NCI-H2029 treated with DMSO at 0.1 percent for 48 hours (cell line): ENCODE measurements at places on chromosomes 13 and 19.

DNA sequence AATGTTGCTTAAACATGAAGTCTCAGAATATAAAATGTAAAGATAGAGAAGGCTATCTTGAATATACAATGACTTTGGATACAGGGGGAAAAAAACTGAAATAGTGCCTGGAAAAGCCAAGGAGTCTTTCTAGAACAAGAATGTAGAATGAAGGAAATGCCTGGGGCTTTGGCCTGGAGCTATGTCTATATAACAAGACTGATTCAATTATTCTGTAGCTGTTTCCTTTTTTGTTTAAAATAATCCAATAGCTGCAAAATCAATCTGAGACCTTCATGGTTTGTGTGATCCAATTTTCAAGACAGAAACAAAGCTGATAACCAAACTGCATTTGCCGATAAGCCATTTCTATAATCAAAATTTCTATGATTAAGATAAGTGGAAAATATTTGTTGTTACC is 530.9 kb upstream of the NBEA start:
- DNase-seq, result no peak

DNA sequence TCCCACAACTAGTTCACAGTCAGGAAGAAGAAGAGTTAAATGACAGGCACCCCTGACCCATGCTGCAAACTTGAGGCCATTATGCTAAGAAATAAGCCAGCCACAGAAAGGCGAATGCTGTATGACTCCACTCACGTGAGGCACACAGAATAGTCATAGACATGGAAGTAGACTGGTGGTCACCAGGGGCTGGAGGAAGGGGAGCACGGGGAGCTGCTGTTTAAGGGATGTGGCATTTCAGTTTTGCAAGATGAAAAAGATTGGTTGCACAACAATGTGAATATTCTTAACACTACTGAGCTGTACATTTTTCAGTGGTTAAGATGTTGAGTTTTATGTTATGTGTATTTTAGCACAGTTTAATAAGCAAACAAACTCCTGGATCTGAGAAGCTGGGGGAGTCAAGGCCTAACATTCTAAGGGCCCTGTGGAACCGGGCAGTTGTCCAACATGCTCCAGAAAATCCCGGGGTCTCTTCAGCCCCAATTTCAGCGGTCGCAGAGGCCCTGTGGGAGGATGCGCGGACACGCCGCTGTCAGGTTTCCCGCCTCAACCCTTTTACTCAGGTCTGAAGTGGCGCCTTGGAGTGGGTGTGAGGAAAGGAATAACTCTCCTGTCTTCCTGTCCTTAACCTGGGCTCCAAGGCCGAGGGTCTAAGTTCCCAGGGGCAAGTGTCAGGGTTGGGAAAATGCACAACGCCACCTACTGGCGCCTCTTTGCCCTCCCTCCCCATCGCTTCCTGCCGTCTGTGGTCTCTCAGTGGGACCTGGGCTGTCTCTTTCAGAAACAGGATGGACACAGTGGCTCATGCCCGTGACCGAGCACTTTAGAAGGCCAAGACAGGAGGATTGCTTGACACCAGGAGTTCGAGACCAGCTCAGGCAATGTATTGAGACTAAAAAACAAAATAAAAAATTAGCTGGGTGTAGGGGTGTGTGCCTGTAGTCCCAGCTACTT is 4.4 kb upstream of the TMEM272 start:
- no peak for DNase-seq

- DNase-seq, result no peak
Measured at GRCh38 chr13:76351541-76352229, 534.5 kb downstream of the KCTD12 start.

DNA sequence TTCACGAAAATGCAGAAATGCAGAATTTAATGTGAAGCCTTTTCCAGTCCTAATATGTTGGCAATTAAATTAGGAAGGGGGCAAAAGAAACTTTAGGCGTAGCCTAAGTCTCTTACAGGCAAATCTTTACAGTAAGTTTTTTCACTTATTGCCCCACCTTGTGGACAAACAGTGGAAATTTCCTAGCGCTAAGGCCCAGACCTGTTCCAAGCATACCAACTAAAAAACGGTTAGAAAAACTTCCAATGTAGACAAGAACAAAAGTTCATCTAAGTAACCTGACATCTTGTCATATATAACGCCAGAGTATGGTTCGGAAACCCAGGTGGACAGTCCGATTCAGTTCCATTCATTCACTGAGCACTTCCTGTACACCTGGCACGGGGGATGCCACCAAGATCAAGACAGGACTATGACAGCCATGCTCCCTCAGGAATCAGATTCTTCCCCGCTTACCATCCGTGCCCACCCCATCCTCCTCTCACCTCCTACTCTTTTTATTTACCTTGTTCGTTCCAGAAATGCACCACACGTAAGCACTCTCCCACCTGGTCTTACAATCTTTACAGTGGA is 4.9 kb downstream of the ZAR1L start:
- DNase-seq, result no peak

DNA sequence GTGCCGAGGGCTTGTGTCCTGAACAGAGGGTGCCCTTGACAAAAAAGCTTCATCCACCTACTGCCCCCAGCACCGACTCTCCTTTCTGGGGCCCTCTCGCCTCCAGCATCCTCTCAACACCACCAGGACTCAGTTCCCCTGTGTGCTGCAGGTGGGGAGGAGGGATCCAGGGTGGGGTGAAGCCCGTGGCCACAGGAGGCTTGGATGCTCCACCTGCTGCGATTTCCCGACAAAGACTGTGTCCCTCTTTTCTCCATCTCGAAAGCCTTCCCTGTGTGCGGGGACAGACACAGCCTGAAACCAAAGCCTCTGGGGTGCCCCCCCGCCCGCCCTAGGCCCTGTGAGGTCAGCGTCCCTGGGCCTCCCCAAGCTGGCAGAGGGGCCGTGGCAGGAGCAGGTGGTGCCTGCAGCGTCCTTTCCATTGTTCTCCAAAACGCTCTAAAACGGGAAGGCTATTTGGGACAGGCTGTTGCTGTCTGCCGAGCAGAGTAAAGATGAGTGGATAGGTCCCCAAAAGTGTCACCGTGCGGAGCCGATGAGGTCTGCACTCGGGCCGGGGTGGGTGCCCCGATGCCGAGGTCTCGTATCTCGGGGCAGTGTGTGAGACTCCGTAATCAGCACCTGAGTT is 185.7 kb downstream of the PTPRS start:
- no peak for DNase-seq

- DNase-seq, result no peak
Measured at GRCh38 chr13:59492030-59492636, 671.6 kb downstream of the DIAPH3 start.

- DNase-seq, result no peak
Measured at GRCh38 chr19:7196763-7197118, 97.5 kb downstream of the INSR start.

DNA sequence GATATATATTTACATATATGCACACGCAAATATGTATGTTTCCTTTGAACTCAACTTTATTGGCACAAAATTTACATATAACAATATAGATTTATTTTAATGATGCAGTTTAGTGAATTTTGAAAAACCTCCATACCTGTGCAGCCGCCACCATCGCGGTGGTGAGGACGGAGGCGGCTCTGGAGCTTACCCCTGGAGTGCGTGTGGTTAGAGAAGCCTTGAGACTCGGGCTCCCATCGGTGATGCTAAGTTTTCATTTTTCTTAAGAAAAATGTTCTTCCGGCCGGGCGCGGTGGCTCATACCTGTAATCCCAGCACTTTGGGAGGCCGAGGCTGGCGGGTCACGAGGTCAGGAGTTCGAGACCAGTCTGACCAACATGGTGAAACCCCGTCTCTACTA is 31.8 kb downstream of the GJA3 start:
- DNase-seq, result no peak

DNA sequence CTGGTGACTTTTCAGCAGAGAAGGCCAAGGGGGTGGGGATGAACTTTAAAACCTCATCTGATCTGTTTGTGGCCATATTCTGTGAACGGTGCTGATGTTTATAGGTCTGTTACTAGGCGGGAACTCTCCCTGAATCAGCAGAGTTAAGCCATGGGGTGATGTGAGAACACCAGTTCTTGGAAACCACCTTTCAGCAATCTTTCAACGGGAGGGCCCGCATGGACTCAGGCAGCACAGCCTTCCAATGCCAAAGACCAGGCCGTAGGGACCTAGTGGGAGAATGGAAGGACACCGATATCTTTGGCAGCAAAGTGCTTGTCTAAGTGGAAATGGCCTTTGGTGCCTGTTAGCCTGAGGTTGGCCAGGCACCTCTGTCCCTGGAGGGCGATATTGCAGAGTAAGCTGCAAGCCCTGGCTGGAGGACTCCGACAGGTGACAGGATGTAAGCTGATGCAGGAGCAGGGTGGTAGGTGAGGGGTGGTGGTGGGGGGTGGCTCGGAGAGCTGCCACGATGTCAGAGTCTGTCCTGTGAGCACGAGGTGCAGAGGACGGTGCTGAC is 57.0 kb downstream of the ERCC5 start:
- no peak for DNase-seq

DNA sequence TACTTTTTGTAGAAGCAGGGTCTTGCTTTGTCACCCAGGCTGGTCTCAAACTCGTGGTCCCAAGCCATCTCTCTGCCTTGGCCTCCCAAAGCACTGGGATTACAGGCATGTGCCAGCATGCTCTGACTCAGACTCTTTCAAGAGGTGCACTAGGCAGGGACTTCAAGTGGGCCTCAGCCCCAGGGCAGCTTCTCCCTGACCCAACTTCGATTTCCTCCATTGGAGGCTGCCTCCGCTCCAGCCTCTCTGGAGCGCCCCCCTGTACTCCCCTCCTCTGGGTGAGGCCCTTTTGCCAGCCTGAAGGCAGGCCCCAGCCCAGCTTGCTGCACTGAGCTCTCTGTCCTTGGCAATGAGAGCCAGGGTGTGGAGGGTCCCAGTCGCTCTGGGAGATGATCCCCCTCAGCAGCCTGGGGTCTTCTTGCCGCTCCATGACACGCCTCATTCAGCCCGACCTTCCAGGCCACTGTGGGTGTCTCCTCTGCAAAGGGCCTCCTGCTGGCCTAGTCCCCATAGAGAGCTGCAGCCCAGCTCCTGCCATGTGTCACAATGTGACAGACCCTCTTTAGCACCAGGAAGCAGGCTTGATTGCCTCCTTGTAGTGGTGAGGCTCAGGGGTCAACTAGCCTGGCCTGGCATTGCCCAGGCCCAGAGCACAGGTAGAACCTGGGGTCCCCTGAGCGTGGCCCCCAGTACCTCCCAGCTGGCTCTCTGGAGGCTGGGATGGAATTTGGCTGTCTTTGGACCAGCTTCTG is 16.4 kb downstream of the CARM1 start:
- no peak for DNase-seq

DNA sequence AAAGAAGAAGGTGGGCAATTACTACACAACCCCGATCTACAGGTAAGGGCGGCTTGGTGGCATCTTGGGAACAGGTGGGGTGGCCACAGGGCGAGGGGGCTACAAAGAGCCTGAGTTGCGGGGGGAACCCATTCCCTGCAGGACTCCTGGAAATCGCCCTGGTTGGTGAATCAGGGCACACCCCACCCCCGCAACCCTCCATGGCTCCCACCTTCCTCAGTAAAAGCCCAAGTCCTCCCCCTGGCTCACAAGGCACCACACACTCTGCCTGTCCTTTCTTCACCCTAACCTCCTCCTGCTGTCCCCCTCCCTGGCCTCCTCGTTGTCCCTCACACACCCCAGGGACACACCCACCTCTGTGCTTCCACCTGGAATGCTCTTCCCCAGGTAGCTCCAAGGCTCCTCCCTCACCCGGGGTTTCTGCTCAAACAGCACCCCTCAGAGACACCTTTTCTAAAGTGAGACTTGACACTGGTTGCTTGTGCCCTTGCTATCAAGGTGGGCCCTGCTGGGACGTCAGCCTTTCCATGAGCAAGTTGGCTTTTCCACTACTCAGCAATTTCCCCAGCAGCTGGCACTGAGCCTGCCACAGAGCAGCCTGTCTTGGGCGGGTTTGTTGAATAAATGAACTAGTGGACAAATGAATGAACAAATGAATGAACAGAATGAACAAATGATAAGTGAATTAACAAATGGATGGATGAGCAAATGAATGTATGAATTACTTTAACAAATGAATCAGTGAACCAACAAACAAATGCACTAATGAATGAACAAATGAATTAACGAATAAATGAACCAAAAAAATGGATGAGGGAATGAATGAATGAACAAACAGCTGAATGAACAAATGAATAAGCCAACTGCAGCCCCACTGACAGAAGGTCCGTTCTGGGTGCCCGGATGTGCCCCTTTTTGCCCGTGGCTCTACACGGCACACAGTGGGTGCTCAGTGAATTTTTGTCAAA is 6.2 kb upstream of the MRI1 start:
- no peak for DNase-seq
